ENCODE measurements at places on chromosomes 5 and 9. TPM values are rescaled to one million over a fixed set of nuclear protein-coding genes. Genes with fewer than 3 reads are reported as not detected.

MARCOL gene
- not detected for total RNA-seq

PCDHGB2 gene
- 1.1 TPM for total RNA-seq

UBE2QL1 gene
- total RNA-seq = not detected

PTPDC1 gene
- 14.9 TPM for total RNA-seq

ADAMTS2 gene
- 39.7 TPM for total RNA-seq

LCN6 gene
- total RNA-seq = not detected

TMEM215 gene
- not detected for total RNA-seq

SPATA31E1 gene
- 0.59 TPM for total RNA-seq

TMCO6 gene
- 21.7 TPM for total RNA-seq

IL7R gene
- 0.37 TPM for total RNA-seq

NR5A1 gene
- not detected for total RNA-seq

SPINK4 gene
- total RNA-seq = not detected

PPP3R2 gene
- not detected for total RNA-seq

GRIA1 gene
- total RNA-seq = under 0.01 TPM

C9orf78 gene
- 22.8 TPM for total RNA-seq

SPATA31D4 gene
- not detected for total RNA-seq

APBA1 gene
- total RNA-seq = 3.1 TPM

ANGPTL2 gene
- 19.9 TPM for total RNA-seq

PRELID2 gene
- 18.4 TPM for total RNA-seq

EPB41L4A gene
- total RNA-seq = 4.8 TPM

IRX2 gene
- 9.6 TPM for total RNA-seq

FGF18 gene
- total RNA-seq = not detected

OR1J2 gene
- total RNA-seq = 0.20 TPM

Data from subcutaneous preadipocyte (primary cell).